ENCODE measurements at places on chromosomes 4 and X.

- no peak for DNase-seq
Observed at GRCh38 chrX:151396042-151396824, 773 bp upstream of the VMA21 start.

GRCh38 chrX:9604908-9605306 is 140.0 kb downstream of the TBL1X start:
- DNase-seq: no peak

DNA sequence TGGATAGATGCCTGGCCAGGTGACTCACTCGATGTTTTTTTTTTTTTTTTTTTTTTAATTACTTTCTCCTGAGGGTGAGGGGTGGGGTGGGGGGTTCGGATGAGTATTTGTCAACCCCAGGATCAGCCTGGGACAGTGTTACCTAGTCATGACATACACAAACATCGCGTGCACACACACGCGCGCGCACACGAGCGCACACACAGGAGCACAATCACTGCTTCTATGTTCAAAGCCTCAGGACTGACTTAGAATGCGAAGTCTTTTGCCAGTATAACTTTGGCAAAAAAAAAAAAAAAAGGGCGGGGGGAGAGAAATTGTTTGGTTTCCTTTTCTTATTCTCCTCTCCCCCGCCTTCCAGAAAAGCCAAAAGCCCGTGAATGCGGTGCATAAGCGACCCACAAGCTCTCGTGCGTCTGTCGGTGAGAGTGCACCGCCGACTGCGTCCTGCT is 115.0 kb upstream of the TEX13C start:
- no peak for DNase-seq

- DNase-seq: no peak
Observed at GRCh38 chr4:38704622-38705154, 40.7 kb downstream of the KLF3 start.

DNA sequence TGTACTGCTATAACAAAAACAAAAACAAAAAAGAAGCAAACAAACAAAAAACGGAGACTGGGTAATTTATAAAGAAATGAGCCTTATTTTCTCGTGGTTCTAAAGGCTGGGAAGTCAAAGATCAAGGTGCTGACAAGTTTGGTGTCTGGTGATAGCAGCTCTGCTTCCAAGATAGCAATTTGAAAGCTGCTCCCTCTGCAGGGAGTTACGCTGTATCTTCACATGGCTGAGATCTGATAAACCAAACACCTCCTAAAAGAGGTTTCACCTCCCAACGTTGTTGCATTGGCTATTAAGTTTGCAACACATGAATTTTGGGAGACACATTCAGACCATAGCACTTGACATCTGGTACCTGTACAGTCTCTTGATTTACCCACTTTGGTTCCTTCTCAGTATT is 854.2 kb downstream of the CENPC start:
- DNase-seq: no peak

DNA sequence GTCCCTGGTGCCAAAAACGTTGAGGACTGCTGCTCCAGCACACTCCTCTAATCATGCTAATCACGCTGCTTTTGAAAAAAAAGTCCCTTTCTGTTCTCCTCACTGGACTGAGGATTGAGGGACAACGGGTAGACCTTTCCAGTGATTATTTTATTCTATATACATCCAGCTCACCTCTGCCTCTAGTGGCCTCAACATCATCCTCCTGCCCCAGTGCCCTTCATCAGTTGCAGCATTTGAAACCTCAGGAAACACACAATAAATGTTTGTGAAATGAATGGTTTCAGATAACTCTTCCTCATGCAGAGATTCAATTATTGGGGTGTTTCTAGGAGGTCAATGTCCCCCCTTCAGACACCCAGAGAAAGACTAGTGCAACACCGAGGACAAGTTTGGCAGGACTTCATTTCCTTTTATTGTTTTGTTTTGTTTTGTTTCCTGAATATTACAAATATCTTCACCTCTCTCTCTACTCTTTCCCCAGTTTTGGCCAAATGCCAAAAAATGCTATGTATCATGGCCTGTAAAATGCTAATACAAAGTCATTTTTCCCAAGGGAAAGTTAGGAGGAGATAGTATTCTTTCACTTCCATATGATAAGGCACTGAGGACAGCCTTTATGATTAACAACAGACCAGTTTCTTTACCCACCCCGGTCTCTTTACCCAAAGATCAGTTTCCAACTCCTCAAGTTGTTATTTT is 460.1 kb upstream of the SLIT2 start:
- no peak for DNase-seq

- no peak for DNase-seq
Observed at GRCh38 chrX:10101269-10101668, 55.5 kb upstream of the CLCN4 start.

GRCh38 chr4:164888096-164888715 is 11.2 kb downstream of the APELA start:
- DNase-seq: no peak

DNA sequence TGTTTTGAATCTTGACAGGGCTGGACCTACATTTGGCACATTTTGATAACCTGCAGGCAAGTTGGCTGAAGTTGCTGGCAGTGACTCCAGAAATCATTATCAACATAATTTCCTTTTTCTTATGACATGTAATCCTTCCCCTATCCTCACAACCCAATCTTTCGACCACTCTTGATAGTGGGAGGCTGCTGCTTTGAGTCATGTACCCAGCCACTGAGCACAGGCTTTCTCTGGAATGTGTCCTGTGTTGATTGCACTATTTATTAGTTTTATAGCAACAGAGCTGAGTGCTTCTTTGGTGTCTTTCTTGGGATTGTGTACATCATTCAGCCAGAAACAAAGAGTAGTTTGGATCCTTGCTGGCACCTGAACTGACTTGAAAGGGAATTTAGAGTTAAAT is 183.1 kb upstream of the LEF1 start:
- no peak for DNase-seq

DNA sequence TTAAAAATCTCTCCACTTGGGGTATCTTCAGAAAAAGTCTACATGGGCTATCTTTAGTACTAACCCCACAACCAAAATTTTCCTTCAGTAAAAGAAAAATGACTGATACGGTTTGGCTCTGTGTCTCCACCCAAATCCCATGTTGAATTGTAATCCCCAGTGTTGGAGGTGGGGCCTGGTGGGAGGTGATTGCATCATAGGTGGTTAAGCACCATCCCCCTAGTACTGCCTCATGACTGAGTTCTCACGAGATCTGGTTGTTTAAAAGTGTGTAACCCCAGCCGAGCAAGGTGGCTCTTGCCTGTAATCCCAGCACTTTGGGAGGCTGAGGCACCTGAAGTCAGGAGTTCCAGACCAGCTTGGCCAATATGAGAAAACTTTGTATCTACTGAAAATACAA is 66.8 kb downstream of the USP46 start:
- DNase-seq: no peak

DNA sequence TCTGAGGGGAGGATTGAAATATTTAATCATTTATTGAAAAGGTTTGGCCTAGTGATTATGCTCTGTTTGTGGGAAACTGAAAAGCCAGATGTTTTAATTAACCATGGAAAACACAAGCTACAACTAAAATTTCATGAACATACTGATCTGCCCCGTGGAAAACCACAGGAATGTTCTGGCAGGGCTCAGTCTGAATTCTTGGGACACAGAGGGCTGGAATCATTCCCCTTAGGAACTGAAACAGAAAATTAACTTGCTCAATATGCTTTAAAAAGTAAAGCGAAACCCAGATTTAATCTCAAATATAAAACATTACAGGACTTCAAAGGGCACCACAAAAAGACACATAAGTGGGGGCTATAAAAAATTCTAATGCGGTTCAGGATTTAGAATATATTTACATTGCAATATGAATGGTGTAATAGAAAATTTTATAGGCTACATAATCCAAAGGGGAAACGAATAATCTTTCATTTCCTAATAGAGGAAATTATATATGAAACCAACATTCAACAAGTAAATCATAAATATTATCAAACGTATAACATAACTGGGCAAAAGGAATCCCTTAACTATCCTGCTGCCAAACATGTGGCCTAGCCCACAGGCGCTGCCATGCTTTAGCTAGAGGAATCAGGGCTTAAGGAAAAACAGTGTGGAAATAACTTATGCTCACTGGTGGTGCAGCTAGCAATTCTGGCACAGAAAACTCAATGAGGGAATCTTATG is 70.9 kb downstream of the APBB2 start:
- no peak for DNase-seq

GRCh38 chrX:45323387-45323786 is 122.7 kb upstream of the DIPK2B start:
- DNase-seq: no peak

DNA sequence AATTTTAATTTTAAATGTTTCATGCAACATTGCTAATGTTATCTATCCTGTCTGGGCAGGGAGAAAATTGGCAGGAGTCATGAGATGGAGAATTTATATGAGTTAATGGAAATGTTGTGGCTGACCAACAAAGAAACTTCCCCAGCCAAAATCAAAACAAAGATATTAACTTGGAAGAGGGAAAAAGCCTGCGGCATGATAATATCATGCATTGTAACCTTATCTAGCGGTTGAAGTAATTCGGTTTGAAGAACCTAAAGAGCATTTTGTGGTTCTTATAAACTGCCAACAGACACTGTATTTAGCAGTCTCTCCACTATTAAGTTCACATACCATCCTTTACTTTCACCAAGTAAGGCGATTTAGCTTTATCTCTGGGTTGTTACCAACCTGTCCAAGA is 42.3 kb downstream of the DKK2 start:
- DNase-seq: no peak

GRCh38 chrX:151796576-151796975 is 62.0 kb downstream of the CNGA2 start:
- no peak for DNase-seq

All from dorsolateral prefrontal cortex (tissue), 122 donors.